AG04450 (cell line): ENCODE measurements at places on chromosomes 2 and 18. TPM values are rescaled to one million over a fixed set of nuclear protein-coding genes. Genes with fewer than 3 reads are reported as not detected.
A peak's percentile ranks its signal among the peaks of the same experiment; 100 is the strongest.

The RNU2-63P gene
- not detected in 2 replicates for polyA plus RNA-seq

The DNAJC5G gene
- not detected in 2 replicates for polyA plus RNA-seq

The CYP27C1 gene
- polyA plus RNA-seq: not detected in 2 replicates

The ATP6V1B1 gene
- polyA plus RNA-seq: 0.57 and 0.82 TPM in 2 replicates

The CPO gene
- polyA plus RNA-seq: 0.12 TPM in 1 of 2 replicates, not detected in the other

The MAL gene
- not detected in 2 replicates for polyA plus RNA-seq

The CRYBA2 gene
- 0.19 TPM in 1 of 2 replicates, not detected in the other for polyA plus RNA-seq

- no peak for DNase-seq
These were observed 44.5 kb downstream of the COL3A1 start for GRCh38 chr2:189018631-189019030.

DNA sequence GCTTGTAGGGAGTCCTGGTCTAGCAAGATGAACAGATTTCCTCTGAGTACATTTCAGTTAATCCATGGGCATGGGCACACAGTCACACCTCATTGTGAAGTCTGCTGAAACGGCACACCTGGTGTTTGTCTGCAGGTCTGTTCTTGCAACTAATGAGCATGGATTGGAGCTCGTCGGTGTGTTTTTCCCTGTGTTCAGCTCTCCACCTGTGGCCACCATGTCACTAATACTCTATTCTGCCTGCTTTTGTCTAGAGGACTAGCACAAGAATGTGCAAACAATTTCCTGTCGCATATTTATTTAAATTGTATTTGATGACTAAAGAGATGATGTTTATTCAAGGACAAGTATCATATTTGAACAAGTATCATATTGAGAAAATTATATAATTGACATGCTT lies 24.5 kb upstream of the PPP4R1 start:
- no peak for DNase-seq

- DNase-seq: no peak
These were observed 761 bp upstream of the IDH1 start for GRCh38 chr2:208255557-208256106.

DNA sequence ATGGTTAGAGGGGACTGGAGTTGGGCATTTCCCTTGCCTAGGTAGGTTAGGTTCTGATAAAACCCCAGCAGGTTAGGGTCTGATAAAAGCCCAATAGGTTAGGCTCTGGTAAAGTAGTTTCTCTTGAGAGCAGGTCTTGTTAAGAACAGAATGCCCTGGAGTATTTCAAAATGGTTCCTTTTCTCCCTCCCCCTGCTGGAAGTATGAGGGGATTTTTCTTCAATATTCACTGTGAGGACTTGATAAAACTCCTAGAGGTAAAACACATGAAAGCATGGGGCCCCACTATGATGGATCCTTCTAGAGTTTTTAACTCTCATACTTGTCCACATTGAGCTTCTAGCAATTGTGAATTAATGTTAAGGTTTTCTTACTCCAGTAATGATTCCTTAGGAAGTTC lies 27.6 kb downstream of the ANKAR start:
- DNase-seq: no peak

- no peak for DNase-seq
These were observed 57.8 kb downstream of the DIPK1C start for GRCh38 chr18:74399091-74399887.

DNA sequence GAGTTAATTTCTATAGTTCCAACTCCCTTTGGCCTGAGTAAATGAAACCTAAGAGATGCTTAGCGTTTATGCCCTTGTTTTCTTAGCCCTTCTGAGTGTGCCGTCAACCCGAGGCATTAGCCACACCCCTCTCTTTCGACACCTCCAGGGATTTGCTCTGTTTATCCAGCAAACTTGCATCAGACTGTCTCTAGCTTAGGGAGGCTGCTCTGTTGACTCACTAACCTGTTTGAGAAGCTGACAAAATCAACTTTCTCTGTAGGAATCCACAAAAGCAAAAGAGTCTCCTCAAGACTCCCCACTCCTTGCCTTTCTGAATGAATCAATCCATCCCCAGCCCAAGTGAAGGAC lies 317.6 kb downstream of the TNS1 start:
- peak; percentile 79 for DNase-seq

DNA sequence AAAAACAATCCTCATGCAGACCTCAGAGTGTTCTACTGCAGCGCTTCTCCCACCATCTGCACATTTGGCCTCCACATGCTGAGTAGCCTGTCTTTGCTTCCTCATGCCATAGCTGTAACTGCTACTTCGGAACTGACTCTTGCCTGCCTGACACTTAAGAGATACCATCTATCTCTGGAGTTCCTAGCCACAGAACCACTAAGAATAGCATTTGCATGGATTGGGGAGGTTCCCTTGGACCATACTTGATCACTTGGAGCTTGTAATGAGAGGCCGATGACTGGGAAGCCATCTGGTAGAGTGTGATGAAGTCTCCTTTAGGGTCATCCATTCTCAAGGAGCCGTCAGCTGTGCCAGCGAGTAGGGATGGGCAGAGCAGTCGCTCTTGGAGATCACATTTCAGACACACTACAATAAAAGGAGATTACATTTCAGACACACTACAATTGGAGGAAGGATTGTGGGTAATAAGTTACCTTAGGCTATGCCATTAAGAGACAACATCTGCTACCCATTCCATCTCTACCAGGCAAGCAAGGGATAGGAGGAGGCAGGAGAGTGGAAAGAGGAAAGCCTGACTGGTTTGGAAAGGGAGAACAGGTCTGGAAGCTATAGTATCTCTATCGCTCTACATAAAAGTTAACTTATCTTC lies 21.8 kb downstream of the DOK1 start:
- peak; percentile 71 for DNase-seq

GRCh38 chr2:146602856-146603255 lies 1242.0 kb upstream of the ACVR2A start:
- peak; percentile 29 for DNase-seq

DNA sequence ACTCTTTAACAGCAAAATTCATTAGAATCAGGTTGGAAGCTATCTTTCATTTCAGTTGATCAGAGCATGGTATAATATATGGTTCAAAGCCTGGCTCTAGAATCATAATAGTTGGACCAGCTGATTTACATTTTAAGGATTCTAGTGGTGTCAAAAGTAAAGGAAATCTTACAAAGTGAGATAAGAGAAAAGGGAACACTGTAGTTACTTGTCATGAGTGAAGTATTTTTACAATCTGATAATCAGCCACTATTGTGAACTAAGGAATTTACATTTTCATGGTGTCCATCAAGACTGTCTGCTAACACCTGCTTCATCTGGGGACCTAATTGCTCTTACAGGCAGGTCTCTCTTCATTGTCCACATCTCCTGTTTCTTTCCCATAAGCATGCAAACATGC lies 161.1 kb downstream of the SLC39A10 start:
- DNase-seq: no peak

DNA sequence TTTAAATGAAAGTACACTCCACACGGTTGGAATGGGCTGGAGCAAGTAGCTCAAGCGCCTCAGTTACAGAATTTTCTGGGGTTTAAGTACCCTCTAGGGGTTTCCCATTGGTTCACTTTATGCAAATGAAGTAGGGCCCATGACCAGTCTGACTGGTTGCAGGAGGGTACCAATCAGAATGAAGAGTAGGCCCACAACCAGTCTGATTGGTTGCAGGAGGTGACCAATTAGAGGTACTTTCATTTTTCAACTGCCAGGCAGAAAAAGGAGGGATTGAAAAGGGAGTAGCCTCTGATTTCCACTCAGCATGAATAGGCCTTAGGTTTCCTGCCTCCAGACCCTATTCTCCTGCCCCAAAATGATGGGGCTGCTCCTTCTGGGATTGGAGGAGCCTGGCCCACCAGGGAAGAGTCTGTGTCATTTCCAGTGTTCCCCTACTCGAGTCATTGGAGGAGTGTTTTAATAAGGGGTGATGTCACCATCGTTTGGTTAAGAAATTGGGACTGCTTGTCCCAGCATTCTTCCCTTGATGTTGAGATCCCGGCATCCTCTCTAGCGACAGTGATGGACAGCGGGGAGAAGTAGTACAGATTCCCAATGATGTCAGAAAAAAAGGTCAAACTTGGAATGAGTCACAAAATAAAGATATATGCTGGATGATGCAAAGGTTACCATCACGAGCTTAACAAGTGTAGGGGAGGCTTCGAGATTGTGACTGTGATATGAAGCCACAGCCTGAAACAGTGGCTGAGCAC lies 210.4 kb downstream of the SH3BP4 start:
- DNase-seq: no peak

- no peak for DNase-seq
These were observed 33.0 kb downstream of the RAB1A start for GRCh38 chr2:65096948-65097347.

- DNase-seq: no peak
These were observed 238.1 kb downstream of the LPIN1 start for GRCh38 chr2:11984316-11985158.

GRCh38 chr2:12064153-12064552 lies 317.7 kb downstream of the LPIN1 start:
- DNase-seq: no peak

DNA sequence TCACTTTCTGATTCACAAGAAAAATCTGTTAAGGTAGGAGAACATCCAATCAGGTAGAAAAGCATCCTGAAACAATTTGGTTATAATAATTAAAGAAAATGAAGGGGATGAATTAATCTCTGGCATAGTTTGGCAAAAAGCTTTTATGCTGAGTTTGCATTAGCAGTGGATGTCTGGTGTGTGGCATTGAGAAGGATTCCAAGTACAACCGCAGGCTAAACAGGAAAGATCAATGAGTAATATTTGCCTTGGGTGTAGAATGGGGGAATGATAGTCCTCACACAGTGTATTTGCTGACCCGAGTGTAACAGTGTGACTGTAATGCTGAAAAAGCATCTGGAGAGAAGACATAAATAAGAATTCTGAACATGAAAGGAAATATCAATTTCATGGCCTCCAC lies 68.3 kb upstream of the SESTD1 start:
- DNase-seq: no peak

DNA sequence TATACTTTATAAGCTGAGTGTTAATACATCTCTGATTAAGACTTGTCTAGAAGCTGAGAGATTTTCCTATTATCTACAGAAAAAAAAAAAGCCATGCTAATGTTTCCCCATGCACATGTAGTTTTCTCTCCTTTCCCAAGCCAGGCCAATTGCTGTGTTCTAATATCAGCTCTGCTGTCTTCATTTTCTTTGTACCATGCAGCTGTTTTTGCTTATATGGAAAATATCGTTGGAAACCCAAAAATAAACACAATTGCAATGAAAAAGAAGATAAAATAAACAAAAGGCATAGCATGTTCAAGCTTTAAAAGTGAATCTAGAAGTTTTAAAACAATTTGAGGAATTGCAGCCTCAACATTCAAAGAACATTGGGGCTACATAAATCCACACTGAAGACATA lies 817.4 kb upstream of the ACVR2A start:
- no peak for DNase-seq

- no peak for DNase-seq
These were observed 341.7 kb downstream of the PTPRM start for GRCh38 chr18:7908681-7909299.

DNA sequence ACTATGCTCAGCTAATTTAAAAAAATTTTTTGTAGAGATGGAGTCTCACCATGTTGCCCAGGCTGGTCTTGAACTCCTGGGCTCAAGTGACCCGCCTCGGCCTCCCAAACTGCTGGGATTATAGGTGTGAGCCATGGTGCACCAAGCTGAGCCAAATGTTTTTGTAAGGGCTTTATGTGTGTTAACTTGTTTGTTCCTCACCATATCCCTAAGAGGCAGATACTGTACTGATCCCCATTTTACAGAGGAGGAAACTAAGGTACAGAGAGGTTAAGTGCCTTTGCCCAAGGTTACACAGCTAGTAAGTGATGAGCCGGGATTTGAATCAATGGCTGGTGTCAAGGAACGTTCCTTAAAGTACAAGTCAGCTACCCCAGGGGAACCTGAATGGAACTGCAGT lies 85.3 kb upstream of the KLF7 start:
- DNase-seq: no peak

DNA sequence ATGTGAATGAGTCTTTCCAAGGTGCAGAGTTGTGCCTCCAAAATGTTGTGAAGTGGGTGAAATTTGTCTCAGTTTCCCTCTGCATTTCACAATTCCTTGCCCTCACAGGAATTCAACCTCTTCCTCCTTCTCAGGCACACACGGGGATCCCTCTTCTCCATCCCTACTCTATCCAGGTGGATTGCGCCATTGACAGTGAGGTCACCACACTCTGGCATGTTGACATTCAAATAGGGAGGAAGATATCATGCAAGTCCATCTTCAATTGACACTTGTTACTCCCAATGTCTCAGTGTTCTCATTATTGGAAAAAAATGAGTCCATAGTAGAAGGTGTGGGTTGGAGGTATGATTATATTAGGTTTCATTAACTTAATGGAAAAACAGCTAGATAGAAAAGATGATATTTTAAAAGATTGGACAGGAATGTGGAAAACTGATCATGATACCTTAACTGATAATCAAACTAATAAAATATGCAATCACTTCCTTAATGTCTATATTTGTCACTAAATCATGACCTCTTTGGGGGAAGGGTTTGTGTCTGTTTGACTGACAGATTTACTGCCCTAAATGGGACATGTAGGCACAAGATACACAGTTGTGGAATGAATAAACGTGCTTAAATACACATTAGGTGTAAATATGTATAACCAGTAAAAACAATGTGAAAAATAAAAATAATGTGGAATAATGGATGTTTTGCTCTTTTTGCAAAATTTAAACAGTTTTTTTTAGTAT lies 213.8 kb upstream of the SLC8A1 start:
- no peak for DNase-seq

DNA sequence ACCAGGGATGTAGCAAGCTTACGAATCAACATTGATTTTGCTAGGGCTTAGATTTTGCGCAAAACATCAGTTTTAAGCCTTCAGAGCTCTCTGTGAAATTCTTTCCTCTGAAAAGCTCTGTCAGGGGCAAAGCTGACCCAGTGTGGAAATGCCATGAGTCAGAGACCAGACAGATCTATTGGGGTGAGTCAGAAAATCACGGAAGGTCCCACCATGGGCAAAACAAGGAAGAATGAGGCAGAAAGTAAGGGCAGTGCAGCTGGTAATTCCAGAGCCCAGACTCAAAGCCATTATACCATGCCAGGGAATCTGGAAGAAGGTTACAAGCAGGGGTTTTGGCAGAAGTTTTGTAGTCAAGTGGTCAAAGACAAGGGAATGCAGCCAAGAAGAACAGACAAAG lies 256.6 kb upstream of the CTAGE1 start:
- peak; percentile 63 for DNase-seq

DNA sequence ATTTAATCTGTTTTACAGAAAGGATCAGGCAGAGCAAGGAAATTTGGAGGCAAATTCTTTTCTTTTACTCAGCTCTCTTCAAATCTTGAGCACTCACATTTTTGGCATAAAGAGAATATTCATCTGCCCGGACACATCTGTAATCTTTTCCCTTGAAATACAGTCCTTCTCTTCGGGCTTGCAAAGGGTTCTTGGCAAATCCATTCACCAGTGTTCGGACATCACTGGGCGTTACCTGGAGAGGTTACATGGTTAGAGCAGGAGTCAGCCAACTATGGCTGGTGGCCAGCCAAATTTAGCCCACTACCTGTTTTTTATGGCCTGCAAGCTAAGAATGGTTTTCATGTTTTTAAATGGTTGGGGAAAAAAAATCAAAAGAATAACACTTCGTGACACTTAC lies 2.1 kb downstream of the PFN4 start:
- DNase-seq: no peak

GRCh38 chr2:127185093-127185492 lies 35.0 kb downstream of the CYP27C1 start:
- DNase-seq: no peak

- DNase-seq: no peak
These were observed 7.6 kb downstream of the HIBCH start for GRCh38 chr2:190311893-190312634.

GRCh38 chr2:189375842-189376241 lies 65.4 kb upstream of the WDR75 start:
- DNase-seq: no peak

GRCh38 chr2:198146346-198146940 lies 342.1 kb downstream of the PLCL1 start:
- no peak for DNase-seq
